ENCODE measurements at places on chromosomes 3 and 15. TPM values are rescaled to one million over a fixed set of nuclear protein-coding genes. Genes with fewer than 3 reads are reported as not detected.

DNA sequence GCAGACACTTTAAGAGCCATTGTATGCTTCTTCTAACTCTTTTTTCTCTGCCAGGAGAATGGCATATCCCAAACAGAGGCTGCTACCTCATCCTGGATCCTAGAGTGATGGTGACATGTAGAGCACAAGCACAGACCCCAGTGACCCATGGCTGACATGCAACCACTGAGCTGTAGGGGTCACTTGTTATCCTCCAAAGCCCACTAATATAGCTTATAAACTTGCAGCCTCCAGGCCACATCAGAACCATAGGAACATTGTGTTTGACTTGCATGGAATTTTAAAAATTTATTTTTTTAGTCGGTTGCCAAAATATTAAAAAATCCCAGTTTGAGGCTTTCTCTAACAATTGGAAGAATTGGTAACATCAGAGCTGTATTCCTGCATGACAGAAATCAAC lies 283.0 kb upstream of the WNT5A start:
- no peaks in the 10 kb centered on the region for H3K4me1 ChIP-seq
- no peaks in the 10 kb centered on the region for H3K36me3 ChIP-seq
- no peak overlapping the region for H3K27ac ChIP-seq
- H3K27me3 ChIP-seq = no peaks in the 10 kb centered on the region

GRCh38 chr3:45043728-45044299 lies 17.7 kb downstream of the CLEC3B start:
- no peaks in the 10 kb centered on the region for H3K4me1 ChIP-seq
- no peaks in the 10 kb centered on the region for H3K36me3 ChIP-seq
- H3K27me3 ChIP-seq = peaks cover 2% of the 10 kb centered on the region
- DNase-seq = no peak
- H3K27ac ChIP-seq = no peak overlapping the region

DNA sequence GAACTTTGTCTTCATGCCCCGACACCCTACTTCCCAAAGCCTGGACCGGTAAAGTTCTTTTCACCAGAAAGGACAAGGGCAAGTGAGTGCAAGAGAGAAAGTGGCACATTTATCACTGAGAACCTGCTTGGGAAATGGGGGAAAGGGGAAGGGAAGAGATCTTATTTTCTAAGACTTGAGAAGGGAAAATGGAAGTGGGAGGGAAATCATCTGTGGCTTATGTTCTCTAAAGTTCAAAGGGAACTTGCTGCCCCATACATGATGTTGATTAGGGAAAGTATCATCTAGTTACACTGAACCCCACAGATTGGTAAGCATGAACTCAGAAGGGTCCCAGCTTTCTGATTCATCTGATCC lies 199.5 kb upstream of the LPP start:
- no peaks in the 10 kb centered on the region for H3K36me3 ChIP-seq
- no peak overlapping the region for H3K27ac ChIP-seq
- no peak for DNase-seq
- H3K27me3 ChIP-seq = no peaks in the 10 kb centered on the region

- peak overlapping the region; percentile 23 for H3K4me3 ChIP-seq
- H3K4me1 ChIP-seq = peaks cover 3% of the 10 kb centered on the region
- peak; percentile 78 for DNase-seq
- no peaks in the 10 kb centered on the region for H3K27me3 ChIP-seq
Observed at GRCh38 chr3:141255846-141256261, 24.2 kb downstream of the PXYLP1 start.

DNA sequence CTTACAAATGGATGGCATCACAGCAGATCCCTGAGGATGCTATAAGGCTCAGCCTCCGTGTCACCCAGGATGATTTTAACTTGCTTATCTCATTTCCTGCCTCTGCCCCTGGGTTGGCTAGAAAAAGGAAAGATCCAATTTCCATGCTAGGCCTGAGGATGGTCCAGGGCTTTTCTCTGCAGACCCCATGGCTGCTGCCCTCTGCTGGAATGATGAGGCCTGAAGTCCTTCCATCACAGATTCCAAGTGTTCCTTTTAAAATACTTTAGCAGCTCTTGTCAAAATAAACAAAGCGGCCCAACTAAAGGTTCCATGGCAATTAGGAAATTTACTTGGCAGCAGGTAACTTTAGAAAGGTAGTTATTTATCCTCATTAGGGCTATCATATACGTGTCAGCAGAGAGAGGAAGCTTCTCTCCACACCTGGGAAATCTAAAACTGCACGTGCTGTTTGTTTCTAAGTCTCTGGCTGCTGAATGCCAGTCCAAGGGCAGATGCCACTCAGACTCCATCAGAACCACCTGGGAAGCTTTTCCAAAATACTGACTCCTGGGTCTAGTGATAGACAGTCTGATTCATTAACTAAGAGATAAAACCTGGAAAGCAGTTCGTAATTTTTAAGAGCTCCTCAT lies 401.9 kb upstream of the IL12A start:
- H3K4me1 ChIP-seq = no peaks in the 10 kb centered on the region
- H3K4me3 ChIP-seq = no peak overlapping the region
- no peak for DNase-seq
- H3K36me3 ChIP-seq = no peaks in the 10 kb centered on the region
- no peaks in the 10 kb centered on the region for H3K27me3 ChIP-seq

PPARG gene
- 0.64 TPM for total RNA-seq
